Activated naive CD4-positive, alpha-beta T cell treated with anti-CD3 and anti-CD28 coated beads, Interleukin-2, amount 50 U/mL, for 16 hours (primary cell): ENCODE measurements at places on chromosomes 2 and 18.

DNA sequence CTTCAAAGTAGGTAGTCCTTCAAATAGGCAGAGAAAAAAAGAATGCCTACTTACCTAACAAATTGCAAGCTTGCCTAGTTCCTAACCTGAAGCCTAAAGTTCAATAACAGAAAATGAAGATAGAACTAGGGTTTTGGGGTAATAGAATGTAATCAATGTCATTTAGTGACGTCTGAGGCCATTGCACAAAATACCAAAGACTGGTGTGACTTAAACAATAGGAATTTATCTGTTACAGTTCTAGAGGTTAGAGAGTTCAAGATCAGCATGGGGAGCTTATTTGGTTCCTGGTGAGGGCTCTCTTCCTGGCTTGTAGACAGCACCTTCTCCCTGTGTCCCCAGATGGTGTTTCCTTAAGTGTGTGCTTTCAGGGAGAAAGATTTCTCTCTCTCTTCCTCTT lies 4.7 kb upstream of the NPC1 start:
- no peak for DNase-seq

DNA sequence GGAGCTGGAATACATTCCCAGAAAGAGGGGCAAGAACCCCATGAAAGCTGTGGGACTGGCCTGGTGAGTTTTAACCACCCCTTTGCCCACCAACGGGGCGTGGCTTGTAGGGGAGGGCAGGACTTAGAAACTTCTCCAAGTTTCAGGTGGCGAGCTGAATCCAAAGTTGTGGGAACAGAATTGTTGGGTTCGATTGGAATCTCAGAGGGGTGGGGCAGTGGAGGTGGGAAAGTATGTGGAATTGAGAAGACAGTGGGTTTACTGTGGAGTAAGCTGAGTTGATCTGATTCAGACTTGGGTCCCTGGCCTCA lies 1.1 kb downstream of the PNKD start:
- DNase-seq = no peak

GRCh38 chr18:76993573-76993972 lies 139.0 kb downstream of the MBP start:
- no peak for DNase-seq

DNA sequence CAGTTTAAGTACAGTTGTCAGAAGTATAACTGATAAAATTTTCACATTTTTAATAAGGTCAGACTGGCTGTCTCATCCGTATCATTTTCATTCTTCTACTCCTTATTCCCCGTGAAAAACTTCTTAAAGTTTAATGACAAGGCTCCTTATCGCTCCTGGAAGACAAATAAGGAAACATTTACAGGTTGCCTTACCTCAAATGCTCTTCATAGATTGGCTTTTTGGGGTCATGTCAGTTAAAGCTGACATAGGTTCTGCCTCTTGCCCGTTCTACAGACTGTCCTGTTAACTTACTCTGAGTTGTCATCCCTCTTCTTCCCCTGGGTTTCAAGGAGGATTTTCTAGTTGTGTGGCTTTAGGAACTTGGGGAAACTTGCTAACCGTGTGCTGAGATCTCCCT lies 75.3 kb downstream of the TANC1 start:
- no peak for DNase-seq
